ENCODE measurements at places on chromosomes 3 and 15.

GRCh38 chr3:102400766-102401165, 34.0 kb upstream of the ZPLD1 start:
- DNase-seq = no peak

GRCh38 chr3:32321095-32321790, 70.4 kb upstream of the CMTM7 start:
- DNase-seq = no peak

- DNase-seq = no peak
Observed at GRCh38 chr15:63893866-63894661, 60.3 kb upstream of the HERC1 start.

GRCh38 chr3:2262204-2262603, 163.5 kb downstream of the CNTN4 start:
- no peak for DNase-seq

GRCh38 chr3:155131104-155131503, 51.0 kb downstream of the MME start:
- no peak for DNase-seq

GRCh38 chr3:122578069-122578740, 755 bp downstream of the PARP15 start:
- DNase-seq = no peak

- DNase-seq = no peak
Observed at GRCh38 chr3:156575641-156576040, 20.7 kb upstream of the SSR3 start.

- DNase-seq = no peak
Observed at GRCh38 chr15:39645138-39645975, 64.5 kb downstream of the THBS1 start.

- no peak for DNase-seq
Observed at GRCh38 chr3:126997455-126998038, 14.6 kb downstream of the PLXNA1 start.

- no peak for DNase-seq
Observed at GRCh38 chr3:177338697-177339219, 141.5 kb upstream of the TBL1XR1 start.

DNA sequence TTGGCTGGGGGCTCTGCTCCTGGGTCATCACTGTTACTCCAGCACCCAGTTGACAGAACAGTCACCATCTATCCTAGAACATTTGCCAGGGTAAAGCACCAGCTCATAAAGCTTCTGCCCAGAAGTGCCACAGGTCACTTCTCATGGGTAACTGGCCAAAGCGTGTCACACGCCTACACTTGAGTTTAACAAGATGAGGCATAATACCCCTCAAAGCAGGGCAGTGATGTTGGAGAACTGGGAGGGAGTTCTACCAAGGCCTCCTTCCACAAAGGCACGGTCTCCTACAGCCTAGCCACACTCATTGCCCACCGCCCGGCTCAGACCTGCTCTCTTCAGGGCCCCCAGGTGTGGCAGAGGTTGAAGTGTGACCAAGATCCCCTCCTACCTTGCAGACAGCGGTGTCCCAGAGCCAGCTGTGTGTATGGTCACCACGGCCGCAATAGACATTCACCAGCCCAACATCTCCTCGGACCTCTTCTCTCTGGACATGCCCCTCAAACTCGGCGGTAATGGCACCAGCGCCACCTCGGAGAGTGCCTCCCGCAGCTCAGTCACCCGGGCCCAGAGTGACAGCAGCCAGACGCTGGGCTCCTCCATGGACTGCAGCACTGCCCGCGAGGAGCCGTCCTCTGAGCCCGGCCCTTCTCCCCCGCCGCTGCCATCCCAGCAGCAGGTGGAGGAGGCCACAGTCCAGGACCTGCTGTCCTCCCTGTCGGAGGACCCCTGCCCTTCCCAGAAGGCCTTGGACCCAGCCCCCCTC, 107.7 kb downstream of the ETFA start:
- no peak for DNase-seq

GRCh38 chr3:182713743-182714517, 79.4 kb upstream of the ATP11B start:
- peak; percentile 30 for DNase-seq

DNA sequence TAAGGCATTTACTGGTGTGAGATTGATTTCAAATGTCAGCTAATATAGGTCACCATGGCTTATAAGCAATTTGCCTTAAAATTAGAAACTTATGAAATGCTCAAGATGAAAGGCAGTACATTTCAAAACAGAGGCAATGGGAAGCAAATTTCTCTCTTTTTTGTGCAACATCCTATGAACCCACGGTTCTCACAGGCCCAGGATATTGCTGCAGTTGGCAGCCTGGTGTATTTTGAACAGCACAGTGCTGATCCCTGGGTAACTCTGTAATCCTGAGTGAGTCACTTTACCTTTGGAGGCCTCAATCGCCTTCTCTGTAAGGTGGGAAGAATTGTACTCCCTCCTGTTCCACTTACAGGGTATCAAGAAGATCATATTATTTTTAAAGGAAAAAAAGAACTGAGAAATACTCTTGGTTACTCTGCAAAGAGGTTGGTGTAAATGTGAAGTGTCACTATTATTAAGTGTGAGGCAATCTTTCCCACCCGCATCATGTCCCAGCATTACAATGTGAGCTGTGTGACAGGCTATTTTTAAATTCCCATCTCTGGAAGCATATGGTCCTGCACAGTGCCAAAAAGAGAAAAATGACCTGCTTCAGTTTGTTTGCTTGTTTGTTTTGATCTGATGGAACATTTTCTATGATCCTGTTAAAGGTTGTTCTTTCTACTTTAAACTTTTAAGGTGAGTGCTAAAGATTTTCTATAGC, 190.1 kb upstream of the LPP start:
- DNase-seq = no peak

GRCh38 chr3:156655819-156656550, 18.4 kb upstream of the TIPARP start:
- DNase-seq = no peak

DNA sequence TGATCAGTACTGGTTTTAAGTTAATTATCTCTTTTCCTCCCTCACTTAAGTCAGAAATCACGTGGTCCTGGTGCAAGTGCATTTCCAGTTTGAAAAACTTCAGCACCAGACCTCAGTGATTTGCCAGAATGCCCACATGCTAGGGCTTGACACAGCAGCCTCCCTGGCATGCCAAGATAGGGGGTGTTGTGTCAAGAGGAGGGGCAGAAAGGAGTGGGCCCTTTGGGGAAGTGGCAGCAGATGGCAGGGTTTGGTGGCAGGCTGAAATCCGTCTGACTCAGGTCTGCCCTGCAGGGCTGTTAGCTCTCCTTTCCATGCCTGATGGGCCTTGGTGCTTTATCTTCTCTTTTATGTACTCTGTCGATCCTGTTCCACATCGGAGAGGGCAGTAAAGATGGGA, 23.4 kb downstream of the PXK start:
- DNase-seq = no peak

DNA sequence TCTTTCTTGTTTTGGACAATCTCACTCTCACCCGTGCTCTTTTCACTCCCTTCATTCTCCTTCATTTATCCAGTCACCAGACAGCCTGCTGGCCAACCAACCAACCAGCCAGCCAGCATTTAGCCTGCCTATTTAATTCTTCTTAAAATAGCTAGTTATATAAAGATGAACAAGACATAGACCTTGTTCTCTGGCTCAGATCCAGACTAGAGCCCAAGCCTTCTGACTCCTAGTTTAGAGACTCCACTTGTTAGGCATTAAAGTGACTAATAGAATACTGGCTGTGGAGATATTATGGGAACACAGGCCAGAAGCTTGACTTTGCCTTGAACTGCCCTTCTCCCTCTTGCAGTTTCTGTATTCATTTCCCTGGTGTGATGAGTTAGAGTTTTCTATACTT, 215.3 kb upstream of the THRB start:
- DNase-seq = no peak

GRCh38 chr3:122230174-122230573, 46.7 kb downstream of the CASR start:
- no peak for DNase-seq

DNA sequence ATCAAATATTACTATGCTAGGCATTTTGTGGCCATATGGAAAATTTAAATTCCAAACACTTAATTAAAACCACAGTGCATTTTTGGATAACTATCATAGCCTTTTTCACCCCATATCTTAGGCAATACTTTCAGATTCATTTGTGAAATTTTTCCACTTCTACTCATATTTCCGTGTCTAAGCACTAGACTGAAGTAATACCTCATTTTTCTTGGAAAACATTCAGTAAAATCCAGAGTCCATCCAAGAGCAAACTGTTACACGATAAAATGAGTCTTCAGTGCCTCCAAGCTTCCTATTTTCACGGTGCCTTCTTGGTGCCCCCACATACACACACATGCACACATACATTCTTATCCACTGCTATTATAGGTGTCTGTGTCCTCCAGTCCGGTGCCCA, 845.9 kb downstream of the TBL1XR1 start:
- no peak for DNase-seq

GRCh38 chr3:42080453-42080872, 10.7 kb upstream of the TRAK1 start:
- no peak for DNase-seq

DNA sequence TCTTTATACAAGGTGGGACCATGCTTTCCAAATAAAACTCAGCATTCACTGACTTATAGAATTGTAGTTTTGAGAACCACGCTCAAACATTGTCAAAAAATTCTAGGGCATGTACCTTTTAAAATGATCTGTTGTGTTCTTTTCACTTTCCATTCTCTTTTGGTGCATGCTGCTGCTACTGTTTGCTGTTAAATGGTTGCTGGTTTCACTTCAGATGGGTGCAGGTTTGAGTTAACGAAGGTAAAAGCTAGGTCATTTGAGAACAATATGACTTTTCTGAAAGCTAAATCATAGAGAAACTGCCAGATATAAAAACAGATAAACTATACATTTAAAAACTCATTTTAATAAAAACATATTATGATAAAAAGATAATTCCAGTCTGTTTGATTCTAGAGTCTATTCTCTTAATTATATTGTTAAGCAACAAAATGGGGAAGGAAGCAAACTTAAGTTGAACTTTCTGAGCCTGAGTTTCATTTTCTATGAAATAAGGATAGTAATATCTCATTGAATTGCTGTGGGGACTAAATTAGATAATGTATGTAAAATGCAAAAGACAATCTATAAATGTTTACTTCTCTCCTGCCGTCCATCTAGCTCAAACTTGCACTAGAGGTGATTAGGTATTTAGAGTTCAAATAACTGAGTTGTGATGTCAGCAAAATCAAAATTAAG, 82.4 kb downstream of the OXSM start:
- no peak for DNase-seq

- DNase-seq = no peak
Observed at GRCh38 chr3:124034016-124034843, 42.3 kb upstream of the ROPN1 start.

DNA sequence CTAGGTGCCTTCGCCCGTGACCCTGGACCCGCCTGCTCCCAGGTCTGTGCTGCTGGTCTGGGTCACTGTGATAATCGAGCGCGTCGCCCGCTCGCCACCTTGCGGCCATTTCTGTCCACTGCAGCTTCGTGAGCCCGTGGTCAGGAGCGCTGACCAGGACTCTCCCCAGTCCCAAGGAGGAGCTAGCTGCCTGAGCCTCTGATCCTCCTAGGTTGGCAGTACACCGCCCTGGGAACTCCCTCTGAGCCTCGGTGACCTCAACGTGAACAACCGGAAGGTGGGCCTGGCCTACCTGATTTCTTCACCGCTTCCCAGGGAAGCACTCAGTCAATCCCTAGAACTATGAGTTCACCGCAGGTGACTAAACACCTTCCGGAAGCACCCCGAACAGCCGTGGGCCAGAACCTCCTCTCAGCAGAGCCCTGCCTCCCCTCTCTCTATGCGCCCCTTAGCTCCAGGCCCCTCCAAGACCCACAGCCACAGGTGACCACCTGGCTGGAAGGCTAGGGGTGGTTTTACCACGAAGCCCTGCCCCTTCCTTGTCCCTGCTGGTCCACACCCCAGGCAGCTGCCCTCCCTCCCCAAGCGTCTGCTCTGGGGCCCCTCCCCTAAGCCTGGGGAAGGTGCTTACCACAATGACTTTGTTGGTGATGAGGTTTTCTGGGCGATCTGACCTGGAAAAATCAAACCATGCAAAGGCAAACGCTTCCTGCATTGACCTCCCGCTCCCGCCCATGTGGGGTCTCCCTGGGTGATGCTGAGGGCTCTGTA, 9.7 kb downstream of the PLA2G4D start:
- DNase-seq = no peak

GRCh38 chr3:53815651-53816050, 30.6 kb downstream of the CHDH start:
- no peak for DNase-seq

DNA sequence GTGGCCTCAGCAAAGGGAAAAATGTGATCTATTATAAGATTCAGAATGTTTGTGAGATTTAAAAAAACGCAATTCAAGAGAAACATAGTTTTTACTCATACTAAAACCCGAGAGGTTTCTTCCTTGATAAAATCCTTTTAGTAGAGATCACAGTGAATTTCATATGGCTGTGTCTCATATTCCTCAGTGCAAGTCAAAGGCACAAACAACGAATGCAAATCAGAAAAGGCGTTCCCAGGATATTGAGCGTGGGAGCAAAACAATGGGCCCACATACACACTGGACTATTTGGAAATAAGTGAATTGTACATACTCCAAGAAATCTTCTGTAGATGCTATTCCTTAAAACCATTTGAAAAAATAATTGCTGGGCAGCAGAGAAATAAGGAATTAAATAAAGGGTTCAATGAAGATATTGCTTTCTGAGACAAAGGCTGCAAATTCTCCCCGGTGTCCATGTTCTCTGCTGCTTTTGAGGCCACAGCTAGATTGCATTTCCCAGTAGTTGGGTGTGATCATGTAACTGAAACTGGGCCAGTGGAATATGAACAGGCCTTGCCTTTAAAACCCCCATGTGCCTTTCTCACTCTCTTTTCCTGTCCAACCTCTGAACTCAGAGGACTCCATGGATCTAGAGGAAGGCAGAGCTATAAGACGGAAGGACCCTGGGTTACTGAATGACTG, 144.6 kb upstream of the TBL1XR1 start:
- DNase-seq = no peak

GRCh38 chr3:177441276-177441812, 244.1 kb upstream of the TBL1XR1 start:
- no peak for DNase-seq

DNA sequence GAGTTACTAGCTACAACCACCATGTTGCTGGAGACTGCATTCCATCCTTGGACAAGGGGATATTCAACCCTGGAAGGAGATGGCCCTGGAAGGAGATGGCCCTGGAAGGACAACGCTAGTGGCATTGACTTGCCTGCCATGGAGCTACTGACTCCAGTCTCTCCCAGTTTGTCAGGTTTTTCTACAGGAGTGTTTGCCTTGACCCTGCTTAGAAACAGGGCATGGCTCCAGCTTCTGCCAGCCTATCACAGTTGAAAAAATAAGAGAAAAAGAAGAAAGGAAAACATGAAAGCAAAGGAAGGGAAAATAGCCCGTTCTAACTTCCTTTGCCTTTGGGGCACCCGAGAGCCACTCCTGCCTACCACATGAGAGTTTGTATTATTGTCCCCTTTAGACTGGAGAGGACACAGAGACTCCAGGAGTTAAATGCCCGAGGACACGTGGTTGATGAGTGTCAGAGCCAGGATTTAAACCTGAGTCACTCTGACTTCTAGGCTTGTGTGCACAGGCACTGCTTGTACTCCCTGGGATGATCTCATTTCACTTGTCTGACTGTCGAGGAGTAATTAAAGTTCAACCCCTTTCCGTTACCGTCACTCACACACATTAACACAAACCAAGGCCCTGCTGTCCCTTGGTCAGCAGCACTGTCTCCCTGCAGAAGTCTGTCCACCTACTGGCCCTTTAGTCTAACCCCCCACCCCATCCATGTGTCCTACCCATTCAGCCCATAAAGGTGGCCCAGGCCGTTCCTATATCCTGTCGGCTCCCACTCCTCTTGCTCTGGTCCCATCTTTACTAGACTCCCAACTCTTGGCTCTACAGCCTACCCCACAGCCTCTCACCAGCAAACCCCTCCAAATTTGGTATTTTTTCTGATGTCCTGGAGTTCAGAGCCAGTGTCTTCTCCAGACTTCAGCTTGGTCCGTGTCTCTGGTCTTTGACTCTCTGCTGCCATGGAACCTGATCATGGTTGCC, 46.1 kb downstream of the C2CD4A start:
- DNase-seq = no peak
